Stimulated activated CD4-positive, alpha-beta T cell treated with anti-CD3 and anti-CD28 coated beads, Interleukin-4, amount 100 ng/mL, for 1 hour (primary cell): ENCODE measurements at places on chromosomes 13 and 19.
A peak's percentile ranks its signal among the peaks of the same experiment; 100 is the strongest.

GRCh38 chr13:38662362-38662761, 24.5 kb upstream of the FREM2 start:
- no peak for DNase-seq

DNA sequence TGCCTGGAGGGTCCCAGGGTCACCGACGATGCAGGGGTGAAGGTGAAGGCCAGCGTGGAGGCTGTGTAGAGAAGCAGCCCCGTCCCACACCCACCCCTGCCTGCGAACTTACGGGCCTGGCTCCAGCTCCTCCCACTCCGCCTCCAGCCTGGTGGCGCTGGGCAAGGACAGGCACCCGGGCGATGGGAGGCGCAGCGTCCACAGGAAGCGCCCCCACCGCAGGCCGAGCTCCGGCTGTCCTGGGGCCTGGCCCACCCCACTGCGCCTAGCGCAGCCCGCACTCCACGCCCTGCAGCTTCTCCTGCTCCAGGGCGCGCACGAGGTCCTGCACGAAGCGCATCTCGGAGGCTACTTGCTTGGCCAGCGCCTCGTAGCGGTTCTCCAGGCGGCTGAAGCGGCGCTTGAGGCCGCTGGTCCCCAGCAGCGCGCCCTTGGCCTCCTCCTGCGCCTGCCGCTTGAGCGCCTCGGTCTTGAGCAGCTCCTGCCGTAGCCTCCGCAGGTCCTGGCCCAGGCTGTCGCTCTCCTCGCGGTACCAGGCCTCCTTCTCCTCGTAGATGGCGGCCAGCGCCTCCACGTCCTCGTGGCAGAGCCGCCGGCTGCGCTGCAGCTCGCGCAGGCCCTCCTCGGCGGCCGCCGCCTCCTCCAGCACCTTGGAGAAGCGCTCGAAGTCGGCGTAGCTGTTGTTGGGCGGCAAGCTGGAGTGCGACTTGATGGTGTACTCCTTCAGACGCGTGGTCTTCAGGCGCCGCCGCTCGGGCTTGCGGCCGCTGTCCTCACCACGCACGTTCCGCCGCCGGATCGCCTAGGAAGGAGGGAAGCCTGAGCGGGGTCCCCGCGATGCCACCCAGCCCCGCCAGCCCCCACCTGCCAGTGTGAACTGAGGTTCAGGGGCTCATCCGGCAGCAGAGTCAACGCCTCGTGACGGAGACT, 11.8 kb downstream of the DAPK3 start:
- no peak for DNase-seq

- no peak for DNase-seq
These were observed 5.2 kb downstream of the MIDN start for GRCh38 chr19:1253514-1254080.

GRCh38 chr19:9819596-9819909, 674 bp upstream of the FBXL12 start:
- DNase-seq, result no peak

- no peak for DNase-seq
These were observed 10.7 kb downstream of the HDGFL2 start for GRCh38 chr19:4482721-4483364.

- peak; percentile 38 for DNase-seq
These were observed 10.2 kb upstream of the JSRP1 start for GRCh38 chr19:2266183-2266993.

- peak; percentile 79 for DNase-seq
These were observed 65.4 kb downstream of the GNG7 start for GRCh38 chr19:2636897-2637683.

- no peak for DNase-seq
These were observed 369.9 kb downstream of the KLF5 start for GRCh38 chr13:73428706-73429105.

GRCh38 chr19:29837448-29837981, 25.7 kb downstream of the CCNE1 start:
- peak; percentile 58 for DNase-seq

DNA sequence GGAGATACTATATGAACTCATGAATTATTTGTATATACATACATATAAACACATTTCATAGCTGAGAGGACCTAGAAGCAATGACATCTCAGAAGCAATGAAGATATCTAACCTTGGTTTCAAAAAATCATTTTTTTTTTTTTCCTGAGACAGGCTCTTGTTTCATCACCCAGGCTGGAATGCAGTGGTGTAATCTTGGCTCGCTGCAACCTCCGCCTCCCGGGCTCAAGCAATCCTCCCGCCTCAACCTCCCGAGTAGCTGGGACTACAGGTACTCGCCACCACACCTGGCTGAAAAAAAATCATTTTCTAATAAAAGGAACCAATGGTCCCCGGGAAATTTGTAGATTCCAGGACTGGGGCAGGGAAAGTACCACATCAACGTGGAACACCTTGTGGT, 4.0 kb downstream of the ZNF565 start:
- no peak for DNase-seq

GRCh38 chr13:80707000-80707983, 366.4 kb upstream of the SPRY2 start:
- DNase-seq, result no peak

- no peak for DNase-seq
These were observed 1935.9 kb upstream of the PCDH20 start for GRCh38 chr13:63351533-63351932.

DNA sequence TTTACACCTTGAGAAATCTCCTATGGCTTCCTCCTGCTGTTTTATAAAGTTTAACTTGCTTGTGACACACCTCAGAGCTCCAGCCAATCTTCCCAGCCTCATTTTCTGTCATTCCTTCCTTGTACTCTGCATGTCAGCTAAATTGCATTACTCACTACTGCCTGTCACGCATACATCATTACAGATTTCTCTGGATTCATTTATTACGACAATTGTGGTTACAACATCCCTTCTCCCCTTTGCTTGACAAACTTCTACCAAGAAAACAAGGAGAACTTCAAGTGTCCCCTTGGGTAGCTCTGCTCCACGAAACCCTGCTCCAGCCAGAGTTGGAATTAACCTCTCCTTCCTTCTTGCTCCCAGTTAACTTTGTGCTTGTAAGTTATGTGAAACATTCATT, 22.0 kb upstream of the GPR18 start:
- no peak for DNase-seq

DNA sequence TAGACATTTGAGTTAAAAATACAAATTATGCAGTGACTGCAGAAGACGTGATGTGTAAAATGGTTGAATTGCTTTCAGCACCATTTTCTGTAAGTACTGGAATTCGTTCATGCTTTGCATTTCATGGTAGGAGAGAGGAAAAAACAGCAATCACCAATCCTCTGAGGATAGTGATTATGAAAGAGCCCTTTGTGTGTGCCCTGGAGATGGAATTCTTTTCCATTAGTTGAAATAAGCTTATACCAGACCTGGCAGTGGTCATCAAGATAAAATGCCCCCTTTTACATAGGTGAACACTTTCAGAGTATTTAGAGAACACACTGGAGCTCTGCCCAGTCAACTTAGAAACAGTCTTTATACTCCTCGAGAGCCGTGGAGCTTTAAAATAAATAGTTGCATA, 1.7 kb downstream of the CNMD start:
- DNase-seq, result no peak

DNA sequence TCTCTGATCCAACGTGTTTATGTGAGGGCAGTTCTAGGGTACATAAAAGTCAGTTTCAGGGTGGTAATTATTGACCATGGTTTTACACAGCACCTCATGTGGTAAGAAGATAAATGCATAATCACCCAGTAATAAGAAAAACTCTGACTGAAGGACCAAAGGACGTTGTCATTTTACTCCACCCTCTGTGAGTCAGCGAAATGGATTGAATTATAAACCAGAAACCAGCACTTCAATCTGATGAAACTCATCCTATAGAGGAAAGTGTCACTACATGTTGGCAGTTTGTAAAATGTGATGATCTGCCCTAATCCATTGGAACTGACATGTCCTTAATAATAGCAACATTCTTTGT, 406.8 kb downstream of the KLF5 start:
- DNase-seq, result no peak

DNA sequence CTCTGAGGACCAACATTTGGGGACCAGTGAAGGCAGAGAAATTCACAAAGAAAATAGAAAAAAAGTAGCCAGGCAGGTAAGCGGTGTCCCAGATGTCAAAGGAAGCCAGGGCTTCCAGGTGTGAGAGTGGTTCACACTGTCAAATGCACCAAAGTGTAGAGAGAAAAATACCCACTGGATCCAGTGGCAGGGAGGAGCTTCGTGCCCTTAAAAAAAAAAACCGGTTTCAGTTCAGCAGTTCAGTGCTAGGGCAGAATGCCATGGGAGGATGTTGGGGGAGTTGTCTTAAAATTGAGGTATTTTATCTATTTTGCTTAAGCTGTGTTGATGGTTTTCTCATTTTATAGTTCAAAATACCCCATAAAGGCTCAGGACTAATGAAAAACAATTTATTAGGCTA, 47.8 kb upstream of the C1QTNF9 start:
- no peak for DNase-seq

DNA sequence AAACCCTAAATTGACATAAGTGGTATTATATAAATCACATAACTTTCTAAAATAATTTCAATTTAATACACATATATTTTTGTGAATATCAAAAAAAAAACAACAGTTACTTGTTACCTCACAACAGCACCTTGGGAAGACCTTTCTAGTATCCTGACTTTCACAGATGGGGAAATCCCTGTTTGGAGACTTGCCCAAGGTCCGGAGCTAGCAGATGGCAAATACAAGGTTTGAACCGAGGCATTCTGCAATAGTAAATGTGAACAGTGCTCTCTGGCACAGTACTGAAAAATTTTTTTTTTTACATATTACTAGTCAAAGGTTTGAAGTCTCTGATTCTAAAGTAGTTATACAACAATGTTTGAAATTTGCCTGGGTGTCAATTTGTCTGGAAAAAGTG, 104.5 kb downstream of the SUCLA2 start:
- DNase-seq, result no peak

GRCh38 chr13:48942131-48942530, 33.6 kb upstream of the FNDC3A start:
- no peak for DNase-seq
